GM23338 (cell line): ENCODE measurements at places on chromosomes 12 and 14.

DNA sequence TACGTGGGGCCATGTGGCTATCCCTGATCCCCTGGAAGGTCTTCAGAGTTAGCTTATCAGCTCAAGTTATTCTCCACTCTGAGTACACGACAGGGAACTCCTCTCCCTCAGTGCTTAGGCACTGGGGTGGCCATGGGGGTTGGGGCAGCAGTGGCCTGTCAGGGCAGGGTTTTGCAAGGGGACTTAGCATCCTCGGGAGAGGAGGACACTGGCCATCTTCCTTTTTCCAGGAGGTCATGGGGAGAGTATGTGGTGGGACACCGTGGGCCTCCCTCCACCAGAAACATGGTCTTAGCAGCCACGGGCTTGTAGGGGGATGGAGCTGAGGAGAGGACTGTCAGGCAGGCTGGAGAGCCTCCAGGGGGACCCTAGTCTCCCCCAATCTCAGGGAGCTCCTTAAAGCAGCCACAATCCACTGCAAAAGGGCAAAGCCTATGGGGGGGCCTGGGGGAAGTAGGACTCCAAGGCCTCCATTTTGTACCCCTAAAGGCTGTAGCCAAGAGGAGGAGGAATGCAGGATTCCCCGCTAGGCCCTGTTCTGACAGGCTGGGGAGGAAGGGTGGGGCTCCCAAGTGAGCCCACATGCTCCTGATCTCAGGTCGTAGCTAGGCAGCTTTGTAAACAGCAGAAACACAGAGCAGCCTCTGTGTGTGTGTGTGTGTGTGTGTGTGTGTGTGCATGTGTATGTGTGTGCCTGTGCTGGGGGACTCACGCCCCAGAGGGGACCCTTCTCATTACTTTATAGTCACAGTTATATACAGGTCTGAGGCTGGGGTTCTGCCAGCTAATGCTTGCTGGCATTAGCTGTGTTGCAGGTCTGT lies 36.6 kb downstream of the KRT80 start:
- no peak for DNase-seq

DNA sequence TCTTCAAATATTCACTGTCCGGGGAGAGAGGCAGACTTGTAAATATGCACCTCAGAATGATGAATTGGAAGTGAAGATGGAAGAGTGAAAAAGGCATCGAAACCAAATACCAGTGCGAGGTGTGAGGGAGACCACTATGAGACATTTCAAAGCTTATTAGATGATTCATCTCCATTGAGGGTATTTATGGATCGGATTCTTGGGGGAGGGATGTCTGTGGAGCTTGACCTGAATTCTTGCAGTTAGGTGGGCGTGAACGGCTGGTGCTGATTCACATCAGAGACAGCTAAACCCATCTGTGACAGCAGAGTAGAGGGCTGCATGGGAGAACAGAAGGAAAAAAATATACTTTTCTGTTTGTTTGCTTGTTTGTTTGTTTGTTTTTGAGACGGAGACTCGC lies 677.2 kb downstream of the AACS start:
- DNase-seq: no peak

- peak; percentile 17 for DNase-seq
These were observed 547.3 kb downstream of the BCL11B start for GRCh38 chr14:98724734-98725133.

GRCh38 chr12:17595111-17595510 lies 494.9 kb downstream of the RERGL start:
- DNase-seq: no peak

GRCh38 chr14:33184587-33184986 lies 245.9 kb downstream of the NPAS3 start:
- peak; percentile 33 for DNase-seq

GRCh38 chr14:76931631-76932402 lies 96.7 kb downstream of the IRF2BPL start:
- no peak for DNase-seq

- DNase-seq: no peak
These were observed 130.3 kb upstream of the STXBP6 start for GRCh38 chr14:25180221-25180620.

- DNase-seq: peak; percentile 91
These were observed 68.3 kb downstream of the SETD3 start for GRCh38 chr14:99412117-99413061.

DNA sequence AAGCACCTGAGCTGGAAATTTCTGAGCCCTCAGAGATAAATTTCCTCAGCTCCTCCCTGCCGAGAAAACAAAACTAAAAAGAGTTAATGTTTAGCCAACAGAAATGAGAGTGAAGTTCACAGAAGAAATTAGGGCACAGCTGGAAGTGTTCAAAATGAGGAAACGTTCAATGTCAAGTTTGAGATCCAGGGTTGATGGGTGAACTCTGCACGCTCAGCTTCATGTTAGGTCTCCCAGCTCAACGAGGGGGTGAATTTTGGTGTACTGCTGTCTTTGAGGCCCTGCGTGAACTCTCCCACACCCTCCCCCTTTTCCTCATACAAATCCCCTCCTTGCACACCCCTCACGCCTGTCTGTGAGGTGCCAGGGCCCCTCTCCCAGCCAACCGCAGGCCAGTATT lies 13.3 kb upstream of the OAS3 start:
- no peak for DNase-seq

DNA sequence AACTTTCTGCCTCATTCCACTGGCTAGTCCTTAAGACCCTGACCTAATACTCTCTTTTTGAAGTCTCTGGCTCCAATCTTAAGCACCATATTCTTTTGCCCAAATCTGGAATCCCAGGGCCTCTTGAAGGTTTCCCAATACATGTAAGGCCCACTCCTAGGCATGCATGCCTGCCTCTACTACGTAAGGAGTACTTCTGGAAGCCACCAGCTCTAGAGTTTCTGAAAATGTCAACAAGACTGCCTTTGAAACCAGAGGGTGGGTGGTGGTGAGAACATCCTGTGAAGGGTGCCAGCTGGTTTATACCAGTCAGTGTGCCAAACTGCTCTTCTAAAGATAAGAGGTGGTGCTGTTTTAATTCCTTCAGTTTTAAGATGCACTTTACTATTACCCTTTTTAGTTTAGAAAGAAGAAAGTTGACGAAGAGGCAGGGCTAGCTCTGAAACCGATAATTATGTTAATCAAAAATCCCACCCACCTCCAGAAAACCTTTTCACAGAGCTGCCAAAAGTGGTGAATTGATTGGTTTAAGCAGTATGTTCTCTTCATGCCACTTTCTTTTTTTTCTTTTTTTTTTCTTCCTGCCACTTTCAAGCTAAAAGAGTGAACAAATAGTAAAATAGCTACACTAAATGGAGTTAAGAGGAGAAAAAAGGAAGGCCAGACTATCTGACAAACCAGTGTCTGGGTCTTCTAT lies 8.7 kb upstream of the WDR89 start:
- no peak for DNase-seq

DNA sequence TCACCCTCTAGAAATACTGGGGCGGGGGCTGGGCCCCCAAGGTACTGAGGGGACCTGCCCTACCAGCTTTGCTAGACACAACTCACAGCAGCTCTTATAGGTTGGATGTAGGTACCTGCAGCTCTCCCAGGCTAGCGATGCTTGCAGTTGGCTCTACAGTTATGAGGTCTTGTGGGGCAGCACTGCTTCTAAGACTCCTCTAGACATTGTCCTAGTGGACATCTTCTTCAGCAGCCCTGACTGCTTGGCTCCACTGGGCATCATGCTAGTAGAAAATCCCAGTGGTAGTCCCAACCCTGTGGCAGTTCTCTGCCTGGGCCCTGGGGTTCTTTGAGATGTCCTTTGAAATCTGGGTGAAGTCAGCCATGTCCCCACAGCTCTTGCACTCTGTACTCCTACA lies 419.3 kb upstream of the SEL1L start:
- DNase-seq: no peak

DNA sequence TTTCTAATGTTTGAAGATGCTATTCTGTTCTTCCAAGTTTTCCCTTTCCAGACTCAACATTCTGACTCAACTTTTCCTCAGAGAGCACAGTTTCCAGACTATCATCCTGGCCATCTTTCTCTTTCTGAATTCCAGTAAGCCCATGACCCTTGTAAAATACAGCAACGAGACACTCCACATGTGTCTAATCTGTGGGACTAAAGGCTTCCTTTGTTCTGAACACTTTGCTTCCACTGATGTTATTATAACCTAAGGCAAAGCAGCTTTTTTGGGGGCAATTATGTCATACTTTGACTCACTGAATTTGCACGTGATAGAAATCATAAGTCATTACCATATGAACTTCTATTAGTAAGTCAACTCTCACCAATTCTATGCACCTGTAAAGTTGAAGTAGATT lies 6.3 kb upstream of the ART4 start:
- DNase-seq: no peak

DNA sequence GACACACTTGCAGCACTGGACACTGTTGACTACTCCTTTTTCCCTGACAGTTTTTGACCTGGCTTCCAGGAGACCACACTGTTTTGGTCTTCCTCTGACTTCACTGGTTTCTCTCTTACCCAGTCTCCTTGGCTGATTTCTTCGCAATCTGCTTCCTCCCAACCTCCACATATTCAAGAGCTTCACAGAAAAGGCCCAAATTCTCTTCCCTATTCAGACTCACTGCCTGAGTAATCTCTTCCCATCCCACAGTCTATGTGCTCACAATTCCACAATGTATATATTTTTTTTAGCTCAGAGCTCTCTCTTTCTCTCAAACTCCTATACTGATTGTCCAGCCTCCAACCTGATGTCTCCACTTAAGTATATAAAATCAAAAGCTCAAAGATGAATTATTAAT lies 115.4 kb downstream of the SINHCAF start:
- DNase-seq: no peak

DNA sequence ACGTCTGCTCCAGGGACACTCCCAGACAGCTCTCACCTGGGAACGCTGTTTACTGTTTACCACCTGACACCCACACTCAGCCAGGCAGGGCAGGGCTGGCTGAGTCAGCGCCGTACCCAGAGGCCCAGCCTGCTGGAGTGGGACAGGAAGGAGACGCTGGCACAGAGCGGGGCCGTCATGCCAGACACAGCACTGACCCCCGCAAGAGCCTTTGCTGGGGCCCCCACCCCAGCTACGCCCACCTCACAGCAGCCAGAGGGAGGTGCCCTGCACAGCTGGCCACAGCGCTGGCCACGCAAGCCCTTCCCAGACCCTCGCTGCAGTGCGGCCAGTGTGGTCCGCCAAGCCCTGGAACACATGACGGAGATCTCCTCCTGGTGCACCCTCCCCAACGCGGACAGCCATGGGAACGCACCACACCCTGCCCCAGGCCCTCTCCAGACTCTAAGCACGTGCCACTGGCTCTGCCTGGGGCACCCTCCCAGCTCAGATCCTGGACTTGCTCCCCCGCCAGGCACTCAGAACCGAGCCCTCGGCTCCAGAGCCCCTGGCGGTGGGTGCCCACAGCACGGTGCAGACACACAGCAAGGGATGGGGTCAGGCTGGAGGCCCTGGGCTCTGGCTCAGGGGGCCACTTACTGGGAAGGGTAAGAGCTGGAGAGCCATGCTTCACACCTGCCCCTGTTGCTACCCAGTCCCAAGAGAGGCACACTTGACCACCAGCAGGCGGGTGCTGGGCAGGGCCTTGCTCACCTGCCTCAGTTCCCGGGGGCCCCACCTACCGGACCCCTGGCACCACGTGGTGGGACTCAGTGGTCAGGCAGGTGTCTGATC lies 5.7 kb downstream of the AHNAK2 start:
- no peak for DNase-seq

- no peak for DNase-seq
These were observed 1.7 kb upstream of the MFAP5 start for GRCh38 chr12:8664228-8664913.

- no peak for DNase-seq
These were observed 67.0 kb upstream of the CAND1 start for GRCh38 chr12:67202011-67202677.

- DNase-seq: peak; percentile 98
These were observed at the start of gene C12orf43 for GRCh38 chr12:121015825-121016766. Gene C12orf43, minus strand, starts transcription at chr12:121016487. Its CDS starts 13 bp downstream, at chr12:121016474.

GRCh38 chr12:3101309-3102024 lies 24.3 kb downstream of the TSPAN9 start:
- no peak for DNase-seq

GRCh38 chr12:127268213-127268612 lies 998.8 kb upstream of the TMEM132C start:
- DNase-seq: no peak

GRCh38 chr14:51653079-51653774 lies 1.5 kb downstream of the FRMD6 start:
- DNase-seq: peak; percentile 67

- DNase-seq: no peak
These were observed 91.4 kb downstream of the TTC7B start for GRCh38 chr14:90724866-90725265.

DNA sequence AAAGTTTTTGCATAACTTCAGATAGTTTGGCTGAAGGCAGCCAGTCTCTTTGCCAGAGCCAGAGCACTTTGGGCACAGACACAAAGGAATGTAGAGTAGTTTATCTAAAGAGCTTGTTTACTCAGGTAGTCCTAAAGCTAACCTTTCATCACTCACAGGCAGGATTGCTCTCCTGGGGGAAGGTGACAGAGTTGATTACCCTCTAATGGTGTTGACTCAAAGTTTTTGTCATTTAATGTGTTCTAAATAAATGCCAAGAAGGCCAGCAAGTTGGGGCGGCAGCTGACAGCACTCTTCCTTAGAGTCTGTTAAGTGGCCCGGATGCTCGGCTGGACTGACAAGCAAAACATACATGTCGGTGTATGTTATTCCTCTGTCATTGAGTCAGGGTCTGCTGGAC lies 9.3 kb upstream of the TAS2R46 start:
- peak; percentile 66 for DNase-seq

DNA sequence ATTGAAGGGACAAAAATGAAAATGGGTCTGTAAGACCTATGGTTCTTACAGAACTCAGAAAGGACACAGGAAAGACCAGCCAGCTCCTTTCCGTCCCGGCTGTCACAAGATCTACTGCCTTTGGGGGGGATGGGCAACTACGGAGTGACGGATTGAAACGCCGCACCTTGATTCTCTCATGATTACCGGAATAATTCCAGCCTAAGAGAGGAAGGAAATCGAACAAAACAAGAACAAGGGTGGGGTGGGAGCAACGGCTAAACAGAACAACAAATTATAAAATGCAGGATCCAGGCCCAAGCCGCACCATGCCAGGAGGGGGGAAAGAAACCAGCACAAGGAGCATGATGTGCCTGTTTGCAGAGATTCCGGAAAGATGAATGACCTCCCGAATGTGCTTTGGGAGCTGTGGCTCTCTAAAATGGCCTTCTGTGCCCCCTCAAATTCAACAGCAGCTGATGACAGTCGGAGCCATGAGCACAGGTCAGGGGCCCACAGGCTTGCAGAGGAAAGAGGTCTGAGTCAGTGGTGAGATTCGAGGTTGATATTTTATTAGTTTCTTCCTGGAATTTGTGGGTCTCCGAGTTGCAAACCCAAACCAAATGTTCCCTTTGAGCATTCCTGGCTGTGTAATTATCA lies 72.1 kb downstream of the SPRING1 start:
- peak; percentile 61 for DNase-seq

GRCh38 chr12:102202556-102202955 lies 4.9 kb upstream of the PMCH start:
- no peak for DNase-seq

GRCh38 chr14:73058224-73058921 lies at the start of gene RBM25:
Gene RBM25, plus strand, starts transcription at chr14:73058534. Its CDS starts 13,108 bp downstream, at chr14:73071642.
- peak; percentile 99 for DNase-seq

DNA sequence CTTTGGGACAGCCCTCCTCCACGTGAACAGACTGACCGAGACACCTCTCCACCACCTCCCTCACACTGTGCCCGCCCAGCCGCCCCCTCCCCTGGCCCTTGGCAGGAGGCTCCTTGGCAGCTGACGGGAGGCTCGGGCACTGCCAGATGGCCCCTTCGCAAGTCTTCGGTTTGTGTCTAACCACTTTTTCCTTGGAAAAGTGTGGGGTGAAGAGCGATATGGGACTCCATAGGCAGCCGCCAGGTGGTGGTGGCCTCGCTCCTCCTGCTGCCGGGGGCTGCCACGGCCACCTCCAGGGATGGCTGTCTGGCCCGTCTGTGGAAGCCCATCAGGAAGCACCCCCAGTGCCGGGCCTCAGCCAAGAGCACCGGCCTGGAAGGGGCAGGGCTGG lies 58.7 kb downstream of the LRCOL1 start:
- no peak for DNase-seq
